Kidney epithelial cell (primary cell): ENCODE measurements at places on chromosomes 1 and 21.

GRCh38 chr1:224713228-224713627 is 97.1 kb downstream of the CNIH3 start:
- DNase-seq = no peak

DNA sequence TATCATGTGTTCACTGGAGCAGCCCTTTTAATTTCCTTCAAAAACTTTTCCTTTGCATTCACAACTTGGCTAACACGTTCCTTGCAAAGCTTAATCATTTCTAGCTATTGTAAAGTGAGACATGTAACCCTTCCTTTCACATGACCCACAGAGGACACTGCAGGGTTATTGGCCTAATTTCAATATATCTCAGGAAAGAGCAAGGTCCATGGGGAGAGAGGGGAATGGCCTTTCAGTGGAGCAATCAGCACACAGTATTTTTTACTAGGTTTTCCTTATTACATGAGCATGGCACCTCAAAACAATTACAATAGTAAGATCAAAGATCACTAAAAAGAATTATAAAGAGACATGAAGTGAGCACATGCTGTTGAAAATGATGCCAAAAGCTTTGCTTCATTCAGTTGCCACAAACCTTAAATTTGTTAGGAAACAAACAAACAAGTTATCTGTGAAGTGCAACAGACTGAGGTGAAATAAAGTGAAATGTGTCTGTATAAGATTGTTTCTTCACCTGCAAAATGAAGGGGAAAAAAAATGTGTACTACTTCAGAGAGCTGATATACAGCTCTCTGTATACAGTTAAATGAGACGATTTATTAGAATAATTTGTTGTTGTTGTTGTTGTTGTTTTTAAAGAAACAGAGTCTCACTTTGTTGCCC is 61.5 kb downstream of the EIF4G3 start:
- no peak for DNase-seq

DNA sequence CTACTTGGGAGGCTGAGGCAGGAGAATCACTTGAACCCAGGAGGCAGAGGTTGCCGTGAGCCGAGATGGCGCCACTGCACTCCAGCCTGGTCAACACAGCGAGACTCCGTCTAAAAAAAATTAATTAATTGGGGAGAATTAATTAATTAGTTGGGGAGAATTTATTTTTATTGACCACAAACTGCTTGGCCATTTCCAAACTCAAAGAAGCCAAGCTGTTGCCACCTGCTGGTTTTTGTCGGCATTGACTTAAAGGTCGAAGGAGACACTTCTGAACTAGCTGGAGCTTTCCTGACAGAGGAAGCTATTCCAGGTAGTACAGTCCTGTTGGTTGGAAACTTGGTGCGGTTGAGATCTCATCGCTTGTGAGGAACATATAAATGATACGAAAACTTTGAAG is 13.1 kb downstream of the MAP1LC3C start:
- DNase-seq = no peak

- no peak for DNase-seq
These were observed 1.4 kb downstream of the CSRP1 start for GRCh38 chr1:201505503-201505890.
